ENCODE measurements at places on chromosomes 3 and 15.

DNA sequence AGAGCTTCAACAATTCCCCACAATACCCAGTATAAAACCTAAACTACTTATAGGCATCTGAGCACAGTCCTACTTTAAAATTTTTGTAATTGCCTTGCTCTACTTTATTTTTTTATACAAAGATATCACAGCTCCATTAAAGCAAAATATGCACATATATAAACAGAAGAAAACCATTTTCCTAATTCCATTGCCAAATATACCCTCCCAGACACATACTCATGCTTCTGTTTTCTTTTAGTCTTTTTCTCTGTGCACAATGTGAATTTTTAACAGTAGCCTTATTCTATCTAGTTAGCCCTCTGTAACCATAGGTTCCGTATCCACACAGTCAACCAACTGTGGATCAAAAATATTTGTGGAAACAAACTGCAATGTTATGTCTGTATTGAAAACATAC, 260.5 kb downstream of the SCAPER start:
- no peak for DNase-seq

- no peak for DNase-seq
These were observed 18.2 kb downstream of the PTH1R start for GRCh38 chr3:46895761-46896160.

GRCh38 chr3:12759097-12759679, at the start of gene TMEM40:
Gene TMEM40, minus strand, starts transcription at chr3:12759259. Its CDS starts 9,427 bp downstream, at chr3:12749832.
- DNase-seq, result no peak

DNA sequence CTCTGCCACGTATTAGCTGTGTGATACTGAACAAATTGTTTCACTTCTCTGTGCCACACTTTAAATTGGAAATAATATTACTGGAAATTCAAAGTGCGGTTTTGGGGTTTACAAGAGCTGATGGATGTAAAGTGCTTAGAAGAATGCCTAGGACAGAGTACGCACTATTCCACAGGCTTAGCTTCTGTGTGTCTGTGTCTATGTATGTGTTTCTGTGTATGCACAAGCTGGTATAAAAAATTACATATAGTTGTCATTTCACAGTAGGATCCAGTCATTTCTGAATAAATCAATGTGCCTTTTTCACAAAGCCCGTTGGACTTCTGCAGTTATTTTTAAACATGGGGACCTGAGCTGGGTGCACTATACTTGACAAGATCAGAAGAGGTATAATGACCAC, 370.4 kb downstream of the TUSC7 start:
- DNase-seq, result no peak

DNA sequence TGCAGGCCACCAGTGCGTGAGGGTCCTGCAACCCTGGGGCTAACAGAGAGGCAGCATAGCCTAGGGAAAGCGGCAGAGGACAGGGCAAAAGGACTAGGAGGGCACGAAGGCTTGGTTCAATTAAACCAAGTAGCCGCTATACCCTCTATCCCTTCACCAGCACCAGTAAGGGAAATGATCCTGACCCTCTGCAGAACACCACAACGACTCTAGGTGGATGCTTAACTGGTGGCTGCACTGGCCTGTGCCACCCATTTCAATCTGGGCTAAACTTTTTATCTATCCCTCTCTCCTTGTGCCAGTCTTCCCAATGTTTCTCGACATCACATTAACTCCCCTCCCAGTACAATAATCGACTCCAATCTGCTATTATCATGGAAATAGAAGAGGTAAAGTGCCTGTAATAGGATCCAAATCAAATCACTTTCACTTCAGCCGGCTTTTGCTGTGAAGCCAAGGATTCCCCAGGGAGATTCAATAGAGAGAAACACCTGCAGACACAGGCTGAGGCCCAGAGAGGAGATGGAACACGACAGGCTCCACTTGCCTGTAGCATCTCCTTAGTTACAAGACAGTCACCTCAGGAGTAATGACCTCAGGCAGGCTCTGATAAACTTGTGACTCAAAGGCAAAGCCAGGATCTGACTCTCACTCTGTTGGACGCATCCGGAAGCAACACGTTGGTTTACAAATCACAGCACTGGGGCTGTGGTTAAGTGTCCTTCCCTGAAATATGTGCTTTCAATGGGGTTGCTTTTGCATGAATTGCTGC, 791.6 kb upstream of the ARRDC4 start:
- no peak for DNase-seq

DNA sequence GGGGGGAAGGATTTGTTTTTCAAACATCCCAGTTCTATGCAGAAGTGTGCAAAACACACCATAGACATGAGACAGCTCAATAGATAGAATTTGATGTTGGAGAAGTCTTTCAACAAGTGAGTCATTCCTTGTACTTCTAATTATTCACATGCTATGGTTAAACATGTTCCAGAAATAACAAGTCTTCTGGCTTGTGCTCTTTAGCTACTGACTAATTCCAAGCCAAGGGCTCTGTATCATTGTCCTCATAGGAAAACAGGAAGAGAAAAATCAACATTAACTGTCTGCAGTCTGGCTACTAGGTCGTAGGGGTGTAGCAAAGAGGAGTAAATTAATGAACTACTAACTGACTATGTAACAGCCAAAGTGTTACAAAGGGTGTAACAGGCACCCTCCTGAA, 25.8 kb downstream of the LDHAL6B start:
- DNase-seq, result no peak

GRCh38 chr15:96146726-96147125, 183.8 kb upstream of the NR2F2 start:
- DNase-seq, result no peak

- no peak for DNase-seq
These were observed 50.0 kb upstream of the CDIN1 start for GRCh38 chr15:36529296-36530011.

GRCh38 chr3:66753670-66754069, 244.4 kb upstream of the KBTBD8 start:
- no peak for DNase-seq

DNA sequence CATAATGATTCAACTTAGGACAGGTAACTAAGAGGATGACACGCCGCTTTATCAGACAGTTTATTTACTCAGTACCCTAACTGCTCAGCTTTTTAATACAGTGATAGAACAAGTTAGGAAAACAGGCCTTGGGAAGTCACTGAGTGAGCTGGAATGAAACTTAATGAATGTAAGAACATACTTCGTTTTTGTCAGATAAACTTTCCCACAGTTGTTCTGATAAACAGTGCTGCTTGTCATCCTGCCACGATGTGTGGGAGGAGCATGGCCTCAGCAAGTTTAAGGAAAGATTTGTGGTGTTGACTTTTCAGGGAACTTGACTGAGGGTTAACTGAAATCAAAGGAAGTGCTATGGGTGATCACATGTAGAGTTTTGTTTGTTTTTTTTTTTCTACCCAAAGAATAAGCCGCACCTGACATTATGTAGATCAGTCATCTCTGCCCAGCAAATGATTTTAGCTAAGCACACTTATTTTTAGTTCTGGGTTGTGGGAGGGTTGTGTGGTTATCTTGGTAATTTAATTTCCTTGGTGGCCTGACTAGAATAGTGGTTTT, 5.6 kb upstream of the P2RY14 start:
- peak; percentile 54 for DNase-seq

- peak; percentile 32 for DNase-seq
These were observed 175.1 kb upstream of the TSC22D2 start for GRCh38 chr3:150232992-150233451.

DNA sequence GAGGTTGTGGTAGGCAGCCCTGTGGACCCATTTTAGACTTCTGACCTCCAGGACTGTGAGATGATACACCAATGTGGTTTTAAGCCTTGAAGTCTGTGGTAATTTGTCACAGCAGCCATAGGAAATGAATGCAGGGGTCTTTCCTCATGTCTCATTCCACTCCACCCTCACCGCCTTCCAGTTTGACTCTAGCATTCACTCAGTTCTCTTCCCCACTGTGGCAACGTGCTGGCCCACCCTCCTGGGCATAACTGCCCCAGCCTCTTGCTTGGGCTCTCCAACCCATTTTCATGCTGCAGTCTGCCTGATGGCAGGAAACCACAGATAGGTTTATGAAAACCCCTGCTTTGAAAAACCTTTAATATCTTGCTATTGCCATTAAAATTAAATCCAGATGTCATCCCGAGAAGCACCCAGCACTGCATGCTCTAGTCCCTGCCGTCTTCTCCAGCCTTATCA, 7.3 kb upstream of the TRNT1 start:
- DNase-seq, result no peak

DNA sequence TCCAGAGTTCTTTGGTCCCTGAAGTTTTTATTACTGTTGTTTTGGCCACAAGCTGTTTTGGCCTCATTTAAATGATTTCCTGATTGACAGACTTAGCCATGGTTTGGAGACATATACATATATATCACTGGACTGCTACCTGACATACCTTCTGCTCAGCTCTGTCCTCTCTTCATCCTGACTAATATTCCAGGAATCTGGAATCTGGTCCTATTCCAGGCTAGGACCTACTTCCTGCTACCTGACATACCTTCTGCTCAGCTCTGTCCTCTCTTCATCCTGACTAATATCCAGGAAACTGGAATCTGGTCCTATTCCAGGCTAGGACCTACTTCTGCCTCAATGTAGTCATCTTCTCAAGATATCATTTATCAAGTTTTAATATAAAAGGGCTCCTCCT, 724.4 kb upstream of the ROBO1 start:
- no peak for DNase-seq

GRCh38 chr3:120824613-120825012, 82.1 kb downstream of the GTF2E1 start:
- DNase-seq, result no peak

DNA sequence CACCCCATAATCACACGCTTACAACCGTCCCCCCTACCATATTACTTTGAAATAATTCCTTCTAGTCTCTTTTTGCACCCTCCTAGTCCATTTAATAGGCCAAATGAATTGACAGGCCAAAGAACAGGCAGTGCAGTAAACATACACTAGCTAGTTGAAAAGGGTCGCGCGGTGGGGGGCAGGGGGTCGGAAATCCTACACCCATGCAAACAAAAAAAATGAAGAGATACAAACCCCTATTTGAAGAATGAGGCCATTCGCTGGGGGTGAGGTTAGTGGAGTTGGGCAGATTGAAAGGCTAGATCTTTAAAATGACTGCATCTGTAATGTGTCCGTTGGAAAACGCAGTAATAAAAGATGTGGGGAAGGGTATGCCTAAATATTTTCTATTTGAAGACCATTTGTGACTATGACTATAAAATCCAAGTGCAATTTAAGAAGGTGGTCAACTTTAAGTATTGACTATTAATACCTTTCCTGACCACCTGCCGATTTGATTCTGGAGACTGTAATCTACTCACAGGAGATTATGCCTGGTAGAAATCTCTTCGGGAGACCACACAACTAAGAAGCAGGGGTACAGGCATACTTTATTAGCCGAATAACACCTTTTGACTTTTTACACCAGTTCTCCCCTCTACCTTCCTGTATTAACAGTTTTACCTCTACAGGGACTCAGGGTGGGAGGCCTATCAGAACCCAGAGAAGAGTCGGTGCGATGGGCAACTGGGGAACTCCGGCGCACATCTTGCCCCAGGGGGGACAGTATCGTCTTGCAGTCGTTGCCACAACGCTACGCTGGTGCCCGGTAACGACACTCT, 762 bp upstream of the ARL6 start:
- DNase-seq, result no peak

GRCh38 chr3:10377148-10377725, 56.3 kb upstream of the SEC13 start:
- DNase-seq, result no peak

GRCh38 chr15:98927996-98928395, 79.6 kb downstream of the PGPEP1L start:
- DNase-seq, result no peak

- no peak for DNase-seq
These were observed 91.9 kb downstream of the PCSK6 start for GRCh38 chr15:101397521-101398003.

DNA sequence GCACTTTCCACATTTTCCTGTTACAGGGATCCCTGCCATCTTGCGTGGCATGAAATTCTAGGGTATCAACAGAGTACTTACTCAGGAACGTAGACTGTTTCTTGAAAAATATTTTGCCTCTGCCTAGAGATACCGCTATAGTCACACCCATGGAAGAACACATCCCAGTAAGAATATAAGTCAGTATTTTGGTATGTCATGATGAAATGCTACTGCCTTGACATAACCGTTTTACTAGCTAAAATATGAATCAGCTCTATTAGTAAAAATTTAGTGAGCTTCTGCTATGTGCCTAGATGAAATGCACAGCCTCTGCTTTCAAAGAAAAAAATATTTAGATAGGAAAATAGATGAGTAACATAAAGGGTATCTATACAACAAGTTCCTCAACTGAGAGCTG, 276.4 kb downstream of the TBC1D5 start:
- no peak for DNase-seq

DNA sequence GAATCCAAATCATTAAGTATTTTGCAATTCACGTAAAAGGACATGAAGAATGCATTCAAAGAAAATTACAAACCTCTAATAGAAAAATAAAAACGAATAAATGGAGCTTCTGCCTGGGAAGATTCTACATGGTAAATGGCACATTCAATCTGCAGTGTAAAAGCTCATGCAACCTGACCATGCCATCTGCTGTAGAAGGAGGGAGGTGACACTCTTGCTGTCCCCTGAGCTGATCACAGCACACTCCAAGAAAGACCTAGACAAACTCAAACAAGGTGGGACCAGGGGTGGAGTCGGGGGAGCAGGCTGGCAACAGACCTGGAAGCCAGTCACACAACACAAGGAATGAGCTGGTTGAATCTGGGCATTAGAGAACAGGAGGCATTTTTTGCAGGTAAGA, 101.8 kb downstream of the BDH1 start:
- DNase-seq, result peak; percentile 13

DNA sequence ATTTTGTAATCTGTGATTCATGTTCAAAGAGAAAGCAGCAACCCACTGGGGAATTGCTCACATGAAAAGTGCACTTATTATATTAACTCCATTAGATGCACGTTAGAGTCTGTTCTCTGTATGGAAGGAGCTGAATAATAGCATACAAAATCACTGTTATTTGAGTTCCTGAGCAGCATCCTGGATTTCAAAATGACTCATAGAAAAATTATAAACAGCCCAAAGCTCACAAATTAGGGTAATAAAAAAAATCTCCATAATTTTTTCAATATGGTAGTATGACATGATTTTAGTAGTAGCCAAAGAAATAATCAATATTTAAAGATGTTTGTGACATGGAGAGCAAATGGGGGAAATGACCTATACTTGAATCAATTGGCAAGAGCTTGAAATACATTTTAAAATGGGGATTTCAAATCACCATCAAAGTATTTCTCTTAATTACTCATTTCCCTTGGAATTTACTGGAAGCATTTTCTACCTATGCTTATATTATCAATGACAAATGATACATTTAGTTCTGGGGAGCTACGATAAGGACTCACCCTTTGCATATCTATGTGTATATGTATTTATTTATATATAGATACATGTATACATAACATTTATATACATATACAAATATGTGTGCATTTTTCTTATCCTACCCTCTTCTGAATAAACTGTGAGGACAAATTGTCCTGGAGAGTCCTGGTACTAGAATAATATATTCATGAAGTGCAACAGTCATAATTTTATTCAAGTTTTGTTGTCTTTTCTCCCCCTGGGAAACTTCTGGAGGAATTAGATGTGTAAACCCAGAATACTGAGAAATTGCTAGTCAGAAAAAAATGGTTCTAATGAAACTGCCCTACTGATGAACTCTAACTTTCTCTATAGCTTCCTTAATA, 116.3 kb downstream of the RPL22L1 start:
- DNase-seq, result no peak

- no peak for DNase-seq
These were observed 8.0 kb upstream of the CBLB start for GRCh38 chr3:105876780-105877327.

Measured in LNCaP clone FGC (cell line).